ENCODE measurements at places on chromosomes 4 and X.
A peak's percentile ranks its signal among the peaks of the same experiment; 100 is the strongest.

DNA sequence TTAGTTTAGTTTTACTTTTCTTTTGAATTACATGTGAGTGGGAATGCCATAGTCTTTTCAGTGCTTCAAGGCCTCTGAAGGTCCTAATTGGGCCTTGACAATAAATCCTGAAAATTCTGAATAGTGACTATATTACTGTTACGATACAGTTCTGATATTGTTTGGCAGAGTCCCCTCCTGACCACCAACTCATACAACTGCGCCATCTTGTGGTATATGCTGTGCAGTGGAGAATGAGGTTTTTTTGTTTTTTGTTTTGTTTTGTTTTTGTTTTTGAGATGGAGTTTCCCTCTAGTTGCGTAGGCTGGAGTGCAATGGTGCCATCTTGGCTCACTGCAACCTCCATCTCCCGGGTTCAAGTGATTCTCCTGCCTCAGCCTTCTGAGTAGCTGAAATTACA lies 56.6 kb upstream of the CHRDL1 start:
- no peak for DNase-seq

DNA sequence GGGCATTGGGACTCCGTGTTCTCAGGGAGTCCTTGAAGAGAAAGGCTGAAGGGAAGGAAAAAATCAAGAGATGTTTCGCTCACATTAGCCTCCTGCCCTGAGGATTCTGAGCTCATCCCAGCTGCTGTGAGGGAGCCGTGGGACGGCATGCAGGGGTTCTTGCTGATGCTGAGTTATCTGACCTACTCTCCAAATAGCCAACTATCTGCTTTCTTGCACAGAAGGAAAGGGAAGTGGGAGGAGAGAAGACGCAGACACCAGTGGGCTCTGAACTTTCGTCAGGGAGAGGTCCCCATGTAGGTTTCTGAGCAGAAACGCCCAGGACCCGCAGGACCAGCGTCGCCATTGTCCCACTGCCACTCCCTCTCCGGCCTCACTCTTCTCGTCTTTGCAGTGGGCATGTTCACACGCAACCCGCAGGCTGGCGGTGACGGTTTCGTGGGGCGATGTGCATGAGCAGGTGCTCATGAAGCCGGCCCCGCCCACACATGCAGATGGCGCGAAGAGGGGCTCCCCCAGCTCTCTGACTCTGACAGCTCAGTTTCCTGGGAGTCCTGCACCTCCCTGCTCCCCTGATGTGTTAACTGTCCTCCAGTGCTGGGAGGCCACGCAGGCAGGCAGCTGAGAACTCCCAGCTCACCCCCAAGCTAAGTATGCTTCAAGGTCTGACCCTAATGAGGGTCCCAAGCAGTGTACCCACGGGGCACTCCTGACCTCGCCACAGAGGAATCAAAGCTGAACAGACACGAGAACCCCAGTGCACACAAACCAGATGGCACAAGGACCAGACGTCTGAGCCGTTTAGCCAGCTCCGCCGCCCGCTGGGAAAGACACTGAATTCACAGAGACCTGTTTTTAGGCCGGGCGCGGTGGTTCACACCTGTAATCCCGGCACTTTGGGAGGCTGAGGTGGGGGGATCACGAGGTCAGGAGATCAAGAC lies 13.6 kb upstream of the ABLIM2 start:
- no peak for DNase-seq

DNA sequence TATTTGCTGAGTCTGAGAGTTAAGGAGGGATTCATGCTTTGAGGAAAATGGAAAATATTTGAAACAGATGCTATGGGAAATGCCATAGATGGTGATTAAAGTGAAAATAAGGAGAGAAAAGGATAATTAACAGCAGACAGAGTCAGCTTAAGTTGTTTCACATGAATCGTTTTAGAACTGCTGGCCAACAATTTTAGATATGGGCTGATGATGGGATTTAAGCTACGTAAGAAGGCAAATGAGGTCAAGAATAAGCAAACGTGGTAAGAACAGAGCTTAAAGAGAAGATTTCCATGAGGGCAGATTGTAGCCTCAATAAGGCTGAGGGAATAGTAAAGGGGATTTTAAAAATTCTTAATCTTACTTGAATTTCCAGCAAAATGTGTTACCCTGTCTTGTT lies 77.9 kb downstream of the MFAP3L start:
- DNase-seq: no peak

DNA sequence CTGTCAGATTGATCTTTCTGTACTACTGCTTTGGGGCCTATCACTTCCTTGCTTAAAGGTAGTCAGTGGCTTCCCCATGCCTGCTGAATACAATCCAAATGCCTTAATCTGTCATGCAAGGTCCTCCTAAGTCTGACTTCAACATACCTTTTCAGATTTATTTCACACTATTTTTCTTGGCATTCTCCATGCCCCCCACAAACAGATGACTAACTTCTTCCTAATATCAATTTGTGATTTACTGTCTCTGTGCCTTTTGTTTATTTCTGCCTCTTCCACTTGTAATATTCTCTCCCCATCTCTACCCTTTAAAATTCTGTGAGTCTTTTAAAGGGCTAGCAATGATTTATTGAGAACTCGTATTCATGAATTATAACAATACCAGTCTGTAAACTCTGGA lies 41.8 kb downstream of the OCRL start:
- no peak for DNase-seq

DNA sequence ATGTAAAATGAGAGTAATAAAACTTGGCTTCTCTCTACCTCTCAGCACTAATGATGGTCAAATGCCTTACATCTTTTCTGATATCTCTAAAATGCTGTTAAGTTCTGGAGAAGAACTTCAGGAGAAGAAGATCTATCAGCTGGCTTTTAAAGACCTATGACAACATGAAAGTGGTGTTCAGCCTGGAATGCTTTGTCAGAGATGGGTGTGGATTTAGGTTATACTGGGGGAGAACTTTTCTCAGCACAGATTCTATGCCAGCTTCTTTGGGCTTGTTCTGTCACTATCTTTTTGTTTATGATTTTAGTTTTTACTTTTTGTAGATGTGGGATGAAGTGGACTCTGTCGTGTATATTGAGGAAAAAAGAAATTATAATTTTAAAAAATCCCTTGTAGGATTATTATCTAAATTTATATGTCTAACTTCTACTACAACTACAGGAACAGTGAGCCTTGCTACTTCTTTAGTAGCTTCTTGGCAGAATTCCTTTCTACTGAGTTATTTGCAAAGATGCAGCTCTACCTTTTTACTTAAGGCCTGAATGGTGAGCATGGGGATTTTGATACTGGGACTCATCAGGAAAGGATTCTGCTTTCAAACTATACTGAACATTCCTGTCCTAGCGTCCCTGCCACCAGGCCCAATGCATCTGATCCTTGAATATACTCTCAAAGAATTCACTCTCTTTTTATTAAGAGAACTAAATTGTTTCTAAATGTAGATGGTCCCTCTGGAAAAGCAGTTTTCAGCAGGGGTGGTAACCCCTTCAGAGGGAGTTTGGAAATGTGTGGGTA lies 19.6 kb downstream of the CYP2U1 start:
- no peak for DNase-seq

- DNase-seq: no peak
Measured at GRCh38 chr4:158965226-158965625, 137.7 kb upstream of the RAPGEF2 start.

- no peak for DNase-seq
Measured at GRCh38 chr4:76208005-76208765, 5.4 kb downstream of the SCARB2 start.

- no peak for DNase-seq
Measured at GRCh38 chrX:19005909-19006308, 22.0 kb upstream of the PHKA2 start.

GRCh38 chrX:102765217-102765616 lies 44.7 kb downstream of the GPRASP3 start:
- peak; percentile 8 for DNase-seq

DNA sequence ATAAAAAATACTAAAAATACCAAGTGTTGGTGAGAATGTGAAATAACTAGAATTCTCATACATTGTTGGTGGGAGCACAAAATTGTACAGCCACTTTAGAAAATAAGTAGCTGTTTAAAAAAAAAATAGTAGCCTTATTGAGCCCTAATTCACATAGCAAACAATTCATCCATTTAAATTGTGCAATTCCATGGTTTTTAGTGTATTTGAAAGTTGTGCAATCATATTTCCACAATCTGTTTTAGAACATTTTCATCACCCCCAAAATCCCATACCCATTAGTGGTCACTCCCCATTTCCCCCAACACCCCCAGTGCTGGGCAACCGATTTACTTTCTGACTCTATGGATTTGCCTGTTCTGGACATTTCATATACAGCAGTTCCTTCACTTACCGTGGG lies 37.1 kb downstream of the STX18 start:
- no peak for DNase-seq

DNA sequence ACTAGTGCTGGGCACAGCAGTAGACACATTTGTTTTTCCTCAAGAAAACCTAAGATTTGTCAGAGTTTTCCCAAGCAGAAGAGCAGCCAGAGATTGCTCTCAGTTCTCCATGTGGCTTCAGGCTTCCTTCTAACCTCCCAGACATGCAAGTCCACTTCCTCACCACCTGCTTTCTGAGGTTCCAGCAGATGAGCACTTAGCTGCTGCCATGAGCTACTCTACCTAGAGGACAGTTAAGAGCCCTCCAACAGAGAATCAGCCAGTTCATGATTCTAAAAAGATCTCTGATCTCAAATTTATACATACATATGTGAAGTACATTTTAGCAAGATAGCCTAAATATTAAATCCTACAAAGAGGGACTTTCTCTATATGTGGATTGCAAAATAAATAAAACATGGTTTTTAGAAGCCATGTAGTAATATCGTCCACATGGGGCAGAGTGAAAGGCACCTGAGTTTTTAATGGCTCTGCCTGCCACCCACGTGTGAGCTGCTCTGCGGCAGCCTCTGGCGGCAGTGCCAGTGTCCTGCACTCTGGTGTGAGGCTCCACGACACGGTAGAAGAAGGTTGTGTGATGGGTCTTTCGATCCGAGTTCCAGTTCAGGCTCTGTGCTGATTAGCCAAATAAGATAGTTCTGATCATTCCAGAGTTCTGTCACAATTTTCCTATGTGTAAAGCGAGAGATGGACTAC lies 10.3 kb downstream of the CYP4V2 start:
- no peak for DNase-seq

GRCh38 chrX:121161501-121161933 lies 114.1 kb downstream of the GLUD2 start:
- DNase-seq: no peak

DNA sequence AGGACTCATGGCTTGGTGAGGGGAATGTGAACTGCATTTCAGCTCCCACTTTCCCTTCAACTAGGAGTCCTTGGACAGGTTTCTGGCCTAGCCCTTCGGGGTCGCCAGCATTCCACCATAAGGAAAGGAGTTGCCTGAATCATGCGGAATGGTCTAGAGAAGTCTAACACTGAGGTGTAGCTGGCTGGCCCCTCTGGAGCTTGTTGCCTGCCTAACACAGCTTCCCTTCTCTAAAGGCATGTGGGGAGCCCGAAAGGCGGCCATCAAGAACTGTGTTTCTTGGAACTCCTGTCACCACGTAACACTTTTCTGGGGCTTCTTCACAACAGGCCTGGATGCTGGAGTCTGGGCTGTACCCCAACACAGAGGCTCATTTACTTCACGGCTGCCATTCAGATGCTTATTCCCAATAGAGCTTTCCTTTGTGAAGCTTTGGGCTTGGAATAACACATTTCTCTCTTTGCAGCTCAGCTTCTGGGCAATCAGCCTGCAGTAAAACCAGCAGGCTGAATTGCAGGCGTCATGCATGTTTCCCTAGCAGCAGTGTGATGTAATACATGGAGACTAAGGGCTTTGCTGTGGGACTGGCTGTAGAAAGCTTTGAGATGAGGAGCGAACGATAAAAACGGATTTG lies 5.4 kb downstream of the GABRQ start:
- DNase-seq: no peak

GRCh38 chrX:154348646-154349358 lies 25.6 kb downstream of the FLNA start:
- no peak for DNase-seq

DNA sequence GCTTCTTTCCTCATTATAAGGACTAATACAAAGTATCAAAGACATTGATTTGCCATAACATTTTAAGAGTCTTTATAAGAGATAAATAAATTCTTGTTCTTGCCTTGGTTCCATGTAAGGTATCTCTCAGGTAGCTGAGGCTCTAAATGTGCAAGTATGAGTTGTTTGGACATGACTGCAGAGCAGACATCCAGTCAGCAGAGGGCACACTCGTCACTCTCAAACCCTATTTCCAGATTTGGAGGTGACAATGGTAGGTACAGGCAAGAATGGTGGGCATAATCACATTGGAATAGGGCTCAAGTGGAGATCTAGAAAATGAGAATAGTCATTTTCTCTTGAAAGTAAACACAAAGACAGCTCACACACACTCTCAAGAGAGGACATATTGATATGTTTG lies 133.3 kb upstream of the ZIC3 start:
- DNase-seq: no peak

- DNase-seq: no peak
Measured at GRCh38 chrX:39253551-39253950, 452.3 kb downstream of the MID1IP1 start.

DNA sequence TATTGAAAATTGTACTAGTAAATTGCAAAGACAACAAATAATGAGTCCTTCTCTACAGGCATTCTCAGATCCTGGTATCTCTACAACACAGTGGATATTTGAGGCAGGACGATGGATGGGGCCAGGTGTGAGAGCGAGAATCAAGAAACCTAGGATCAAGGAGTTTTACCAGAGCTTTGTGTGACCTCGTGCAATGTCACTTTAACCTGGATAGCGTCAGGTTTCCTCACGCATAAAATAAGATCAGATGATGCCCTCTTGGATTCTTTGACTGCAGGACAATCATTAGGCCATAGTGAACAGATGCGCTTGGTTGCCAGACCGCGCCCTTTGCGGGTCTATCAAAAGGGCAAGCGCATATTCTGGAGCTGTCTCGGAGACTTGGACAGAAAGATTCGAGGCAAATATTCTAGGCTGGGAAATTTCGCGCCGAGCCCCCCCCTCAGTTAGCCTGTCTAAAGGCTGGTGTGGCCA lies 66.6 kb downstream of the FBXO8 start:
- DNase-seq: no peak

DNA sequence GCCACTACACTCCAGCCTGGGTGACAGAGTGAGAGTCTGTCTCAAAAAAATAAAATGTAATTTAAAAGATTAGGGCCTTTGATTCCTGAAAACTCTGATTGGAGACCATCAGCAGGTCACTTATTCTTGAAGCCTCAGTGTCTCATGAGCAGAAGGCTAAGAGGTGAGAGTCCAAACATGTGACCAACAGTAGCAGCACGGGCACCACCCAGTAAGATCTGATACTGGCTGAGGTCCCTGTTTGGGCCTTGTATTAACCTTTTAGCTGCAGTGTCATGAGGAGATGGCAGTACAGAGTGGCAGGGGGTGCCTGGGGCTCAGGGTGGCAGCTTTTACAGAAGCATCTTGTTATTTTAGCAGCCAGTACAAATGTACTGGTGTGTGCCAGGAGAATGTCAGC lies 89.3 kb downstream of the FHDC1 start:
- DNase-seq: no peak

GRCh38 chr4:2049381-2049780 lies 9.7 kb upstream of the NAT8L start:
- no peak for DNase-seq

DNA sequence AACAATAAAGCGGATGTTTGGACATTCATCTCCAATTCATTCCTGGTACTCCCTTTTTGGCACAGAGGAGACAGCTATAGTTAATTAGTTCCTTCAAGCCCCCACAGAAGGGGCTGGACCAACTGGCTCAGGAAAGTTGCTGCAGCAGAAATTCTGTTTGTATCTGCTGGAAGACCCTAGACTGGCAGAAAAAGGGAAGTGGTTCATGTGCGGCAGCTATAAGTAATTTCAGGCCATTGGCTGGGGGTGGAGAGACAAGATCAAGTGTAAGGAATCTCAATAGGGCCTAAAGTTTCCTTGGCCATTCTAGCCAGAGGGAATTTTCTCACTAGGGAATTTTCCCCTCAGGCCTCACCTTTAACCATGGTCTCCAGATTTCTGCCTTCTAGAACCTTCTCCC lies 89.9 kb upstream of the DHX15 start:
- no peak for DNase-seq

All from GOT3 (cell line).